ENCODE measurements at places on chromosomes 5 and 9.

- DNase-seq = peak; percentile 22
Observed at GRCh38 chr5:157994906-157995519, 136.1 kb upstream of the CLINT1 start.

DNA sequence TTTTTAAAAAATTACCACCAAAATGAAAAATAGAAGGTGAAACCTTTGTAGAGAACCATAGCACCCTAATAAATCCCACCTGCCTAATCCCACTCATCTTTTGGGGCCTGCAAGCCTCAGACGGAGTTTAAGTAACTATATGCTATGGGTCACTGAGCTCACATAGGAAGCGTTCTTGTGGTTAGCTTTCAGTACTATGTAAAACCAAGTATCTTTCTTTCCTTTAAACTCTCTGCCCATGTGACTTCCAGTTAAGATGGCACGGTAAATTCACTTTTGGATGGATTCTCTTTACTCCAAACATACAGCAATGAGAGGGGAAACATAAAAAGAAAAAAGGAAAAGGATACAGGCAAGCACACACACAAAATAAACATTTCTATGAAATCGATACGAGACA lies 50.9 kb downstream of the FANCC start:
- no peak for DNase-seq

DNA sequence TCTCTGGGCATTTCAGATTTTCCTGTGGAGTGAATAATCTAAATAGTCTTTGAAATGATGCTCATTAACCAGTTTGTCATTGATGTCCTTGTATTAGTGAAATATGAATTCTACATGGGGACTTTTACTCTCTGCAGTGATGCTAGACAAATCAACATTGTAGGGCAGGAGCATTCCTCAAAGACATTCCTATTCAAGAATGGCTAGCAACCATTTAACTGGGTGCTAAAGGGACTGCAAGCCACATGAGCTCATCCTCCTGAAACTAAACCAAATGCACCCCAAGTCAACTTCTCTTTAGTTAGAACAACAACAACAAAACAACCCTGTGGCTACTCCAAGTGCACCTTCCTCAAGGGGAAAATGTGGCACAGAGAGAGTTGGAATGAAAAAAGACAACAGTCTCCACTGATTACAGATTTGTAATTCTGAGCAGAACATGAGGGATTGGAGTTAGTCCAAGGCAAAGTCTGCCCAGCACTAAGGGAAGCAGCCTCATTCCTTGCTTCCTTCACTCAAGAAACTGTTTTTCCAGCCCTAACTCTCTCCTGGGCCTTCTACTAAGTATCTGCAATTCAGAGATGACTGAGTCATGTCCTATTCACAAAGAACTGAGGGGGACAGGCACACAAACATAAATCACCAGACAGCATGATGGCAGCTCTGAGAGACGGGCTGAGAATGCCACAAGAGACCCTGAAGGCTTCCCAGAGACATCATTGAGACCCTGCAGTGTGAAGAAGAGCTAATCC lies 82.0 kb upstream of the WWC1 start:
- DNase-seq = no peak

DNA sequence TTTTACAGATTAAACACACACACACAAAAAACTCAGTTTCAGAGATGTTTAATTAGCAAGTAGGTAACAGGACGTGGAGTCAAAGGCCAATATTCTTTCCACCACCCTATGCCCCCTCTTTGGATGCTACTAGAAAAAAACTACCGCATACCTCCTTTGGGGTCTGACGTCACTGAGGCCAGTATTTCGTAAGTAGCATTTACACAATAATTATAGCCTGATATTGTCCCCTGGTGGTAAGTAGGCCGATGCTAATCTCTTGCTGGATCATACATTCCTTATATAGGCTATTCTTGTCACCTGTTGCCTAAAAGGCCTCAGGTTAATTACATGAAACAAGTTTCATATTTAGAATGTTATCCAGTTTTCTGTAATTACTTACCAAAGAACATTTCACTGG lies 21.0 kb upstream of the SMARCA2 start:
- no peak for DNase-seq

DNA sequence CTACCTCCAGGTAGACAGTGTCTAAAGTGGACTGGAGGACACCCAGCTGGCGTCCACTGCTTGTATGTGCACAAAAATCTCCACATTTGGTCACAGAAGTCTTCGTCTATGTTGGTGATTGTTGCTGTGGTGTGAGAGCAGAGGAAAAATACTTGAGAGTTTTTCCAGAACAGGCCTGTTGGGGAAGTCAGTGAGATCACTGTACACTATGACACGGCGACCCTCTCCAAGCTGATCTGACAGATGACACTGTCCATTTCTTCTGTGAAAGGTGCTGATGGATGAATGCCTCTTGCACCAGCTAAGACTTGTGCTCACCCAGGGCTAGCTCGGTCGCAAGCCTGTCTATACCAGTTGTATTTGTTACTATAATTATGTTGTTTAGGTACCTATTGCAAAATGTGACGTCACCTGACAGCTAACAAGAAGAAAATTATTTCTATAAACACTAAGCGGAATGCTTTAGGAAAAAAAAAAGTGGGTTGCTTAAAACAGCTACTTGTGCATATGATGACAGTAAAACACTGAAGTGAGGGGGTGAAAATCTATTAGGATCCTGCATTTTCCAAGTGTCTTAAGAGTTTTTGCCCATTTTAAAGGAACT lies 142.3 kb downstream of the ROR2 start:
- no peak for DNase-seq

GRCh38 chr5:130871346-130872086 lies 293.5 kb downstream of the HINT1 start:
- DNase-seq = no peak

- no peak for DNase-seq
Observed at GRCh38 chr5:106254784-106255183, 1416.0 kb downstream of the EFNA5 start.

All from NCI-H2029 treated with DMSO at 0.1 percent for 48 hours (cell line).